ENCODE measurements at places on chromosomes 3 and 15.
A peak's percentile ranks its signal among the peaks of the same experiment; 100 is the strongest.

GRCh38 chr15:72916378-72916777, 132.8 kb upstream of the ADPGK start:
- DNase-seq, result no peak

DNA sequence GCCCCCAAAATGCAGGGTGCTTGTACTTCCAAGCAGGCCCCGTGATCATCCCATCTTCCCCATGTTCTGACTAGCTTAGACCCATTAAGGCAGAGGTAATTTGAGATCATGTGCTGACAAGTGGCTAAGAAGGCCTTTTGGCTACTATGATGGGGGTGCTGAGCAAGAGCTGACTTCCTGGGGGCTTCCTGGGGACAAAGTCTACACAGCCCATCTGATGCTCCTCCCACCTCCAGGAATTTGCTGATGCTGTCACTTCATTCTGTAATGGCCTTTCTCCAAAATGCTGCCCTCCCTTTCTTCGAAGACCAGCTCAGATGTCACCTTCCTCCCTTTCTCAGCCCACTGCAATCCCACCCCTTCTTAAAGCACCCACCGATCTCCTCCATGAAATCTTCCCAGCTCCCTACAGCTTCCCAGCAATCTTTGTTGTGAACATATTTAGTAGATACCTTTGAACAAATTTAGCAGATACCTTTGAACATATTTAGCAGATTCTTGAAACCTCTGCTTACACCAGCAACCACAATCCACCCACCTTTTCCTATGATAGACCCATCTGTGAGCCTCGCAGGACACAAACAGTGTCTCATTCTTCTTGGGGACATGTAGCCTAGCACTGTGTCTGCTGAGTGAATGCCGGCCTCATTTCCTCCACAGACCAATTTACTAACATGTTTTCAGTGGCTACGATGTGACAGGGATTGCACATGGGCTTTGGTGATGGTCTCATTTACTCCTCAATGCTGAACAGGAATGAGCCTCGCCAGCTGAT, 223.3 kb downstream of the EPHB1 start:
- DNase-seq, result no peak

GRCh38 chr15:49946681-49947080, 172.4 kb downstream of the ATP8B4 start:
- no peak for DNase-seq

DNA sequence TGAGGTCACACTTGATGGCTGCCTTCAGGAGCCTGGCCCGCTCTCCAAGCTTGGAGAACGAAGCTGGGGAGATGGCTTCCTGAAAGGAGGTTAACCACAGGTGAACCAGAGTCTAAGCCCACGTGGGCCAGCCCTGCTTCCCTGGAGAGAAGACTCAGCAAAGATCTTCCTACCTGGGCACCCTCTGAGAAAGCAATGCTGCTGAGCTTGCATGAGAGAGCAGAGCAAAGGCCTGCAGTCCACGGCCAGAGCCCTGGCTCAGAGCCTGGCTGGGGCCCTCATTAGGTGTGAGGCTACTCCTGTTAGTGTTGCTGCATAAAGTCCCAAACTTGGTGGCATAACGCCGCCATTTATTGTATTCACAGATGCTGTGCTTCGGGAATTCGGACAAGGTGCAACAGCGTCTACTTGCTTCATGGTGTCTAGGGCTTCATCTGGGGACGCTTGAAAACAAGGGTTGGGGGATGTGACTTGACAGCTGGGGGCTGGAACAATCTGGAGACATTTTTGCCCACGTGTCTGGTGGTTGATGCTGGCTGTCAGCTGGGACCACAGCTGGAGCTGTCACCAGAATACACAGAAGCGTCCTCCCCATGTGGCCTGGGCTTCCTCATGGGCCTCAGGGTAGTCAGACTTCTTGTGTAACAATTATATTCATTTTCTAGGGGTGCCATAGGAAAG, 87.9 kb upstream of the MEF2A start:
- DNase-seq, result no peak

GRCh38 chr15:47266566-47266965, 450.7 kb upstream of the SEMA6D start:
- DNase-seq, result no peak

DNA sequence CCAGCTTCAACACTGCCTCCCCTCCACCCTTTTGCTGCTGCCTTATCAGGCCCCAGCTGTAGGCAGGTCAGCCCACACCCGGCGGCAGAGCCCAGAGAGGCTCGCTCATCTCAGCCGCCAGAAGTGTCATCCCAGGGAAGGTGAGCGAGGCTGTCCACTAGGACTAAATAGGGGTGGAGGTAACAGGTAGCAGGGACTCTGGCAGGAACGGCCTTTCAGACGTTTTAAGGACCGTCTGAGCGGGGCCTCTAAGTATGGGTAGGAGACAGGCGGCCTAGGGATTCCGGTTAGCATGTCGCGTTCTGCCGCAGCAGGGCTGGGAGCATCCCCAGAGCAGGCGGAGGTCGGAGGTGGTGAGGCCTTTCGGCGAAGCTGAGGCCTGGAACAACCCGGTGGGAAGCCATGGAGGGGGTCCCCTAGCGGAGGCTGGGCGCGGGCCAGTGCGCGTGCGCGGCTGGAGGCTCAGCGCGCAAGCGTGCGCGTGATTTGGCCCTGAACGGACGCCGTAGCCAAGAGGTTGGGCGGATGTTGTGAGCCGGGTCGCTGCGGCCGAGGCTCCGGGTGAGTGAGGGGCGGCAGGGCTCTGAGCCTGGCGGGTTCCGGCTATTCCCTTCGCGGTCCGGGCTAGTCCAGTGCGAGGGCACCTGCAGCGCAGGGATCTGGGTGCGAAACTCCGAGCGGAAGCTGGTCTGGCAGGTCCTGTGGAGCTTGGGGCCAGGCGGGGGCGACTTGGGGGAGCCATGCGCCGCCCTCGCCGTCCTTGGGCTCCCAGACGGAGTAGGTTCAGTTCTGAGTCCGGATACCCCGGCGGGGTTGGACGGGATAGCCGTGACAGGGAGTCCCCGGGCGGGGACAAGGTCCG, at the start of the genes MST1 and RNF123:
TSS of gene MST1 (minus strand) at position 429 of the 862 bp plus-strand sequence. CDS start 783 bp downstream, outside the sequence.
TSS of gene RNF123 (plus strand) at position 512 of the 862 bp plus-strand sequence. CDS start 1,609 bp downstream, outside the sequence.
- DNase-seq, result no peak

DNA sequence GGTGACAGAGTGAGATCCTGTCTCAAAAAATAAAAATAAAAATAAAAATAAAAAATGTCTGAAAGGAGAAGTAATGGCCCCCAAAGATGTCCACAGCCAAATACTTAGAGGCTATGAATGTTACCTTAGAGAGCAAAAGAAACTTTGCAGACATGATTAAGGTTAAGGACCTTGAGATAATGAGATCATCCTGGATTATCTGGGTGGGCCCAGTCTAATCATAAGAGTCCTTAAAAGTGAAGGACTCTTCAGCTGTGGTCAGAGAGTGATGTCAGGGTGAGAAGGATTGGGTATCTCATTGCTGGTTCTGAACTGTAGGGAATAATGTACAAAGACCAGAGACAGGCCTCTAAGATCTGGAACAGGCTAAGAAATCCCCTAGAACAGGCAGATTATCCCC, 84.9 kb upstream of the POU1F1 start:
- no peak for DNase-seq

DNA sequence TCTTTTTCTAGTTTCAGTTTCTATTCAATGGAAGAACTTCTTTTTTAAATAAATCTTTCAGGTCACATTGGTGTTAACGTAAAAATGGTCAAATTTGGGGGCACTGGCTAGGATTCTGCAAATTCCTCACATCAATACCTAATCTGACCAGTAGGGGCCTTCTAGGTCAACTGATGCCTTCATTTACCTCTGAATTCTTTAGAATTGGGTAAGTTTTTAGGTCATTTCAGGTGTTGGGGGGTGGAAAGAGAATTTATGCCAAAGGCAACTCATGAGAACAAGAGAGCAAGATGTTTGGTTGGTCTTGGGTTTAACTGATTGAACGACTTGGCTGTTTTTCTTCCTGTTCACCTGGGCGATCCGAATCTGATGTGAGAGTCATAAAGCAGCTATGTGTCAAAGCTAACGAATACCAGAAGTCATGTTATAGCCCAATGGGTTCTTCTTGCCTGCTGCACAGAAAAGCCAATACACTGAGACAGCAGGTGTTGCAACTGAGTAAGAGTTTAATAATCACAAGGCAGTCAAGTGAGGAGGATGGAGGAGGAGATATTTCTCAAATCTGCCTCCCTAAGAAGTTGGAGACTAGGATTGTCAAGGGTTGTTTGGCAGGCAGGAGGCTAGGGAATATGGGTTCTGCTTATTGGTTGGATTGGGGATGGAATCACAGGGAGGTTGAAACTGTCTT, 15.3 kb downstream of the LRRC49 start:
- no peak for DNase-seq

DNA sequence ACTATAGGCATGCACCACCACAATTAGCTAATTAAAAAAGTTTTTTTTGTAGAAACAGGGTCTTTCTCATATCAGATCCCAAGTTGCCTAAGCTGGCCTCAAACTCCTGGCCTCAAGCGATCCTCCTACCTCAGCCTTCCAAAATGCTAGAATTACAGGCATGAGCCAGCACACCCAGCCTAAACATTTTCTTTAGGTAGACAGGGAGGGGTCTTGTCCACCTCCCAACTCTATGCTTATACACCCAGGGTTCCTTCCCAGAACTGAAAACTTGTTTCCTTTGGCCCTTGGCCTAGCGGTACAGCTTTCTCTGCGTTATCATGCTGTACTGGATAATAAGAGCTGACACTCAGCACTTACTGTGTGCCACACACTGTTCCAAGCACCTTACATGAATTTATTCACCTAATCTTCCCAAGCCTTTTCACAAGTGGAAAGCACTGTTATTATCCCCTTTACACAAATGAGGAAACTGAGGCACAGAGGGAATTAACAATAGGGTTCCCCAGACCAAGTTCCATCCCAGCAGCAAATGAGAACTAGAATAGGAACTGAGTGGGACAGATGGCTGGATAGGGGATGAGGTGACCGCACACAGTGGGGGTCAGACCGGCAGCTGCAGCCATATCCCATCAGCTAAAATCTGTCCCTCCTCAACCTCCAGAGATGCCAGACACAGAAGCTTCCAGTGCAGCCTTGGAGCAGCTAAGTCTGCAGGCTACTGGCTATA, 150.8 kb downstream of the MEGF11 start:
- peak; percentile 13 for DNase-seq

- no peak for DNase-seq
Observed at GRCh38 chr15:97684249-97684648, 276.3 kb upstream of the ARRDC4 start.

GRCh38 chr15:74893627-74894026, 3.8 kb downstream of the MPI start:
- no peak for DNase-seq

Measured in cerebellar nuclear complex (tissue), 1 donor.